ENCODE measurements at places on chromosomes 13 and 19.

DNA sequence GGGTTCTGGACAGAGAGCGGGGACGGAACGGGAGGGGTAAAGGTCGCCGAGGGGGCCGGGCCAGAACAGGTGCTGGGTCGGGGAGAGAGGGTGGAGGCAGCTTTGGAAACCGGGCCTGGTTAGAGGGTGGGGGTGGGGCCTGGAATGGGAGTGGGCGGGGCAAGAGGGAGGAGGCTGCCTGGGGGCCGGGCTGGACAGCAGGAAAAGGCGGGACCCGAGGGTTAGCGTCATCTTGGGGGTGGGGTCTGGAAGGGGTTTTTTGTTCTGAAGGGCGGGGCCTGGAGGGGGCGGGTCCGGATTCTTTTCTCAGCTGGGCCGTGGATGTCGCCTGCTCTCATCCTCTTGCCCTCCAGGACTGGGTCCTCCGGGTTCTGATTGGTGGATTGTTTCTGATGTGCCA is 4.3 kb upstream of the ZNF813 start:
- no peak for DNase-seq

DNA sequence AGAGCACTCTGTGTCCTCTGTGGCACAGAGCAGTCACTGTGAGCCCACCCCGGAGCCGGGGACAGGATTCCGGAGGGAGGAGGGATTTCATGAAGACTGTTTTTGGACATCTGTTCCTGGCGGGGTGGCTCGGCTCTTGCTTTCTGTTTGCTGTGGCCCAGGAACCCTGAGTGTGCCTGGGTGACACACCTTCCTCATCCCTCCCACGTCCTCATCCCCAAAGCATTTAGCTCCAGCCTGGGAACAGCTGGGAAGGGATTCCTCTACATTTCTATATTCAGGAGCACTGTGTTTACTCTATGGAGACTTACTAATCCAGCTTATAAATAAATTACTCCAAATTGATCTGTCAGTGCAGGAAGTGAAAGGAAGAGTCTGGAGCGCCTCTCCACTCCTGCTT is 97.8 kb upstream of the UBL3 start:
- no peak for DNase-seq

- DNase-seq: no peak
Measured at GRCh38 chr19:39802958-39803357, 24.3 kb downstream of the LEUTX start.

GRCh38 chr19:12865746-12866415 is 15.4 kb downstream of the DNASE2 start:
- no peak for DNase-seq

- DNase-seq: no peak
Measured at GRCh38 chr13:51520524-51520923, 63.7 kb upstream of the WDFY2 start.

- DNase-seq: peak; percentile 51
Measured at GRCh38 chr19:55654868-55655647, at the start of gene U2AF2. Gene U2AF2, plus strand, starts transcription at chr19:55655035. Its CDS starts 70 bp downstream, at chr19:55655105.

- DNase-seq: no peak
Measured at GRCh38 chr13:30030141-30030750, 179.8 kb upstream of the UBL3 start.

GRCh38 chr13:52765611-52766390 is 26.2 kb upstream of the CNMD start:
- no peak for DNase-seq

GRCh38 chr19:2260341-2260805 is 4.2 kb upstream of the JSRP1 start:
- no peak for DNase-seq

All from SW 1271 (cell line).